ENCODE measurements at places on chromosomes 2 and 18. TPM values are rescaled to one million over a fixed set of nuclear protein-coding genes. Genes with fewer than 3 reads are reported as not detected.
A peak's percentile ranks its signal among the peaks of the same experiment; 100 is the strongest.

DNA sequence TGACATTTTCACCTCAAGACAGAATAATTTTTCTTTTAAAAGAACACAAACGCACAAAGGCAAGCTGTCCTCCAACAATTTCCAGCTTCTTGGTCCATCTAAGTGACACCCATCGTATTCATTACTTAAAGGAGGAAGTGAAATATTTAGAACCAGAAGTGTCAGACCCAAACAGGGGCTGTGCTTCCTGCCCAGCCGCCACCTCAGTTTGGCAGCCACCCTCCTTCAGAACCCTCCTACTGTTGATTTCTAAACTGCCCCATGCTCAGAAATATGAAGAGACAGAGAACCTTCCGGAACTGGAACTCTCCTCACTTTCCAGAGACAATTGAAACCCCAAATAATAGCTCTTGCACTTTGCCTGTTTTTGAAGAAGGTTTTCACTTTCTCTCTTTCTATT is 734.8 kb upstream of the SALL3 start:
- DNase-seq: no peak

AGAP1 gene
- 35.5 TPM for total RNA-seq

LOXHD1 gene
- total RNA-seq: not detected

GRCh38 chr2:98907966-98908905 is 27.8 kb downstream of the CRACDL start:
- DNase-seq: no peak

GRCh38 chr2:239935789-239936758 is 89.1 kb downstream of the NDUFA10 start:
- DNase-seq: peak; percentile 56

DNA sequence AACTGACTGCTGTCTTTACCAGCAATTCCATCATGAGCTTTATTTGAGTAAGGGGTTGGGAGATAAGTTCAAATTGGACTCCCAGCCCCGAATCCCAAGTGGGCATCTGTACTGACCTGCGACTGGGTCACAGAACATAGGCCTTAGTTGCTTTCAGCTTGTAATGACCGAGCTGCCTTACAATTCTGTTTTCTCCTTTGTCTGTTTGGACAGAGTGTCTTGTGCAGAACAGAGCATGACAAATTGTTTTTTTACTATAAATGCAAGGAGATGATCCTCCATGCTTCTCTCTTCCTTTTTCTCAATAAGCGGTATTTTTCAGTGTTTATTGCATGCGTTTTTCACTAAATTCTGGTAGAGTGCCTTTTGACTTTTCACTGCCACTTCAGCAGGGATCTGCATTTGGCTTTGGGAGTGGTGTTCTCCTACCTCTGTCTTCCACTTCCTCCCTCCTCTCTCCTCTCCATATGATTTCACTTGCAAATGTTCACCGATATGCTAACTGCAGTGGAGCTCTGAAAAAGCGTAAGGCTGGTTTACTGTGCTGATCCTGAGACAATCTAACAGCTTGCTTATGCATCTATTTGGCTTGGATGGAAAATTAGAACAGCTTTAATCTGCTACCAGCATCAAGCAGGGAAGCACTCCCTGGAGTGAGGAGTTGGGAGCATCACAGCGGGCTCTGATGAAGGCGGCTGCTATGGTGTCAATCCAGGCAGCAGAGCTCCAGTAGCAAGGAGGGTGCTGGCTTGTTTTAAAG is 158.8 kb upstream of the SMIM21 start:
- no peak for DNase-seq

DNA sequence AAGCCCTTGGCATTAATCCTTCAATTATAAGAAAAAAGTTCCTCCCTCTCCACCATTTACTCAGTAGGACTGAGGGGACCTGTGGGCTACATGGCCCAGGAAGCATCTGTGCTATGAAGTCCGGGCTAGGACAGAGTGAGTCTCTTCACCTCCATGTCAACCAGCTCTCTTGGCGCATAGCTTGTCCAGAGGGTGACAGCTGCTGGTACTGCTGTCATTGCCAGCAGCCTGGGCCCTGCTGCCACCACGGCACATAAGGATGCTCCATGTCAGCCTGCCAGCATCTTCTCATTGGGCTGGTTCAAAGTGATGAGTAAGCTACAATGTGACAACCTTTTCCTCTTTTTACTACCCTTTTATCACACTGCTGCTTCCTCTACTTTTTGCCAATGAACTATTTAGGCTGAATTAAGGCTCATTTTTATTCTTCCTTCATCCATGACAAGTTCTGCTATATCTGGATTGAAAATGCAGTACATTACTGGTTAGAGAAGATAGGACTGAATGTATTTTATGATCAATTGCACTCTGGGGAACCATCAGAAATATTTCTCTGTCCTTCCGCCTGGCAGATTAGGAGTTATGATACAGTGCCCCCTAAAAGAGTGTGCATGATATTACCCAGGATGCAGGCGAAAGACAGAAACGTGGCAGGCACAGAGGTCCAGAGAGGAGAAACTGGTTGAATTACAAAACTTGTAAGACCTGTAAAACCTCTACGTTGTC is 258.9 kb upstream of the TNP1 start:
- DNase-seq: no peak

CAPN14 gene
- total RNA-seq: 0.10 TPM

ACKR3 gene
- total RNA-seq: 56.6 TPM

- DNase-seq: no peak
These were observed 51.7 kb upstream of the TFCP2L1 start for GRCh38 chr2:121336528-121337294.

DNA sequence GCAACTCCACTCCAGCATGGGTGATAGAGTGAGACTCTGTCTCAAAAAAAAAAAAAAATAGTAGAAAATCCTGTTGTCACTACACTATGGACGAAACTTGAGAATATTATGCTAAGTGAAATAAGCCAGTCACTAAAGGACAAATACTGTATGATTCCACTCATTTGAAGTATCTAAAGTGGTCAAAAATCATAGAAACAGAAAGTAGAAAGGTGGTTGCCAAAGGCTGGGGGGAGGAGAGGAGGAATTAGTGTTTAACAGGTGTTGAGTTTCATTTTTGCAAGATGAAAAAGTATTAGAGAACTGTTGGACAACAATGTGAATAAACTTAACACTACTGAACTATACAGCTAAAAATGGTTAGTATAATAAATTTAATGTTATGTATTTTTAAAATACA is 18.8 kb upstream of the RMP24 start:
- DNase-seq: no peak

GRCh38 chr18:3152294-3152693 is 67.5 kb downstream of the MYOM1 start:
- no peak for DNase-seq

DNA sequence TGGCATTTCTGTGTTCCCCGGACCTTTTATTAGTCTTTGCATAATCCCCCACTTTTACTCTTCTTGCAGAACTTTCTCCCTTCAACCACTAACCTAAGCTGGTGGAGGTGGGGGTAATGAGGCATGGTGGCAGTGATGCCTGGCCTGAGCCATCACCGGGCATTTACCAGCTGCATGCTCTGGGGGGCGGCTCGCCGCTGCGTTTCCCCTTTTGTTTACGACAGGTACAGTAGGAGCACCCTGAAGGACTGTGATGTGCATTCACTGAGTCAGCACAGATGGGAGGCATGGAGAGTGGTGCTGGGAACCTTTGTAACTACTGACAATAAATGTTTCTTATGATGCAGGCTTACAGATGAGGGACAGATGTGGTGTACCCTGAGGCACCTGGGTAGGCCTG is 46.9 kb downstream of the PLEKHB2 start:
- no peak for DNase-seq

HRH4 gene
- not detected for total RNA-seq

GRCh38 chr2:119293254-119293653 is 69.6 kb downstream of the STEAP3 start:
- DNase-seq: no peak

CKAP2L gene
- 6.1 TPM for total RNA-seq

- no peak for DNase-seq
These were observed 219.6 kb downstream of the CD226 start for GRCh38 chr18:69727912-69728572.

- DNase-seq: no peak
These were observed 495.1 kb upstream of the TCF4 start for GRCh38 chr18:56083097-56083521.

ANKRD62 gene
- total RNA-seq: not detected

GRCh38 chr18:50468807-50469206 is 91.1 kb upstream of the MAPK4 start:
- DNase-seq: no peak

- DNase-seq: no peak
These were observed 4.9 kb upstream of the SLC14A1 start for GRCh38 chr18:45719106-45719505.

SLC38A11 gene
- 0.18 TPM for total RNA-seq

DNA sequence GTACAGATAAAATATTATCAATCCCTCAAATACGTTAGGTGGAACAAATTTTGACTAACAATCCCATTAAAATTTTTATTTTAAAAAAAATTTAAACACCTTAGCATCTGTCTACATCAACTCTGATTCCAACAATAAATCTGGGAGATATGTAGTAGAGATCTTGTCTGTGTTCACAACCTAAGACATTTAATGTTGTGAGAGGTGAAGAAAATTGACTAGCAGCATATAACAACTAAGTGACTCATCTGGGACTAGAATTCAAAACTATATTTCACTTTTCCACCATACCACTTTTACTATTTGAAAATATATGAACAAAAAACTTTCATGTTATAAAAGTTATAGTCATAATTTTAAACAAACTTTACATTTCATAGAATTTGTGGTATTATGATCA is 97.9 kb downstream of the ATAD2B start:
- no peak for DNase-seq

SPHKAP gene
- not detected for total RNA-seq

- DNase-seq: no peak
These were observed 1.1 kb upstream of the RNU4ATAC start for GRCh38 chr2:121529439-121530211.

- DNase-seq: peak; percentile 63
These were observed 95.6 kb upstream of the CTDP1 start for GRCh38 chr18:79583984-79584401.

Data from chondrocyte (in vitro differentiated cells).